Jurkat, Clone E6-1 (cell line): ENCODE measurements at places on chromosomes 4 and X.

DNA sequence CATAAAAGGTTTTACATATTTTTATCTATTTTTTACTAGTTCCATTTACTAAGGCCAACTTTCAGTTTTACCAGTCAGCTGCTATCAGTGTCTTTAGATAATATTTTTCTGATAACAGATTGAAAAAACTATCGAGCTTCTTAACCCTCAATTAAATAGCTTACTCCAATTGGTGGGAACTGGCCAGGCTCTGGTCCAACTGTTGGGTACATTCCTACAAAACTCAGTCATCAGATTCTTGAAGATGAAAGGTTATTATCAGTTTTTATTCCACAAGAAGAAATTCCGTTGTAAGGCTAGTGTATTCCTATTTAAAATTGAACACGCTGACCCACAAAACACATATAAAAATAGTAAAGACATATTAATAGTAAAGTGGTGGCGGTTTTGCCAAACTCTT, 346.2 kb downstream of the MAPK10 start:
- no peak for DNase-seq

- DNase-seq = no peak
These were observed 71.2 kb downstream of the TRPC5 start for GRCh38 chrX:112011376-112011775.

DNA sequence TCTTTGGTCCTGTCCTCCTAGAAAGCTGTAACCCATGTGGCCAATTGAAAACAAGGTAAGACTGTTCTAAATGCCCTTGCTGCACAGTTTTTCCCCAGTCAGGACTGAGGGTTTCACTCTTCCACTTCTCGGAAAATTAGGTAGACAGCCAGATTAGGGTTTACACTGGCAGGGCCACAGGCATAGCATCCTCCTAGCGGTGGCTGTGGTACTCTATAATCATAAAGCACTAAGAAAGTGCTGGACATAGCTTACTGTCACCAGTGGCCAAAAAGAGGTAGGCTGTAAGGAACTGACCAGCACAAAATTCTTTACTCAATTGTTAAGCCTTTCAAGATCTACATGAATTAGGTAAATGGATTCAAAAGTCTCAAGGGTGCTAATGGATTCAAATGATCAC, 11.6 kb upstream of the USP46 start:
- DNase-seq = no peak

GRCh38 chr4:113593400-113594230, 167.9 kb downstream of the CAMK2D start:
- no peak for DNase-seq

GRCh38 chr4:173169428-173170181, 994 bp downstream of the GALNT7 start:
- peak; percentile 61 for DNase-seq

DNA sequence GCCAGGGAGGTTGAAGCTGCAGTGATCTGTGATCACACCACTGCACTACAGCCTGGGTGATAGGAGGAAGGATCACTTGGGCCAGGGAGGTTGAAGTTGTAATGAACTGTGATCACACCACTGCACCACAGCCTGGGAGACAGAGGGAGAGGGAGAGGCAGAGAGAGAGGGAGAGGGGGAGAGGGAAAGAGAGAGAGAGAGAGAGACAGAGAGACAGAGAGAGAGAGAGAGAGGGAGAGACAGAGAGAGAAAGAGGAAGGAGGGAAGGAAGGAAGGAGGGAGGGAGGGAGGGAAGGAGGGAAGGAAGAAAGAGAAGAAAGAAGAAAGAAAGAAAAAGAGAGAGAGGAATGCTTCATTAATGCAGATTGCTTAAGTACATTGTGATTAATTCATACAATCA, 15.2 kb upstream of the MAP9 start:
- no peak for DNase-seq

DNA sequence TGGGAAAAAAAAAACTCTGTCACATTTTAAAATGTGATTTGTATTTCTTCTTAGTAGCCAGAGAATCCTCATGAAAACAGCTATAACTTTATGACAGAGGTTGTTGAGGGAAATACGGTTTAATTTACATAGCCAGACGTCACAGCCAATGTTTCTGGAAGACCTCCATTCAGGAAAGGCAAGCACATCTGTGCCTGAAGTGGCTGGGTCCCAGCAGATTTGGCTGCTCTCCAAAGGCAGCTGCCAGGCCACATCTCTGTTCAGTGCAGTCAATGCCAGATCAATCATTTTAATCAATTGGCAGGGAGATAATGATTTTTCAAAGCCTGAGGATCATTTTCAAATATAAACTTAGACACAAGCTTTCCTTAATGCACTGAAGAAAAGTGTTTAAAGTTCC, 86.5 kb upstream of the ZIC3 start:
- no peak for DNase-seq

GRCh38 chrX:111445485-111445884, 33.5 kb upstream of the DCX start:
- DNase-seq = peak; percentile 27

DNA sequence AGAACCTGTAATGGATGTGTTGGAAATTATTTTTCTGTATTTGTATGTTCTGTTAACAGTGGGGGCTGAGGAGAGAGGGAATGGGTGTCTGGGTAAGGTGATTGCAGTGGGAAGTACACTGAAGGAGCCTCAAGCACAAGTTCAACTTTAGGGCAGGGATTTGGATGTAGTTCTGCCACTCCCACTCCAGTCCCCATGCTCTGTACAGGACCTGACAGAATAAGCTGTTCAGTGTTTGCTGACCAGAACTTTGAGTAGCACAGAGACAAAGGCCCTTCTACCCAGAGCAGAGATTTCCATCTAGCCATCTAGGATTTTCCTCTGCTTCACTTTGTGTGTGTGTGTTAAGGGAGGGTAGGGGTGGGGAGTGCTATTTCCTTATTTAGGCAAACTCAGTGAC, 49.2 kb downstream of the VSIG4 start:
- DNase-seq = no peak

DNA sequence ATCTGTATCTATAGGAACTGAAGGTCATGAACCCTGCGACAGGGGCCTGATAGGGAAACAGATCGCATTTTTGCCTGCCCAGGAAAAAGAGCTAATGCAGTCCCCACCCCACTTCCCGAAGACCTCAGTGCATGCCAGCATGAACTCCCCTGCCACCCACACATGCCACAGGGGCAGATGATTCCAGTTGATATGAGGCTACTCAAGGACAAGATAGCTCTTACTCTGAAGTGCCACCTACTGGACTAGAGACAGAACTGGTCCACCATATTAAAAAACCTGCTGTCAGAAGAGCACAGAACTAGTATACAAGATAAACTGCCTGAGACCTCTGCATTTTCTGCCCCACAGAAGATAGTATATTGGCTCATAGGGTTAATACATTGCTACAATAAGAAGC, 68.0 kb downstream of the YIPF7 start:
- DNase-seq = peak; percentile 17

DNA sequence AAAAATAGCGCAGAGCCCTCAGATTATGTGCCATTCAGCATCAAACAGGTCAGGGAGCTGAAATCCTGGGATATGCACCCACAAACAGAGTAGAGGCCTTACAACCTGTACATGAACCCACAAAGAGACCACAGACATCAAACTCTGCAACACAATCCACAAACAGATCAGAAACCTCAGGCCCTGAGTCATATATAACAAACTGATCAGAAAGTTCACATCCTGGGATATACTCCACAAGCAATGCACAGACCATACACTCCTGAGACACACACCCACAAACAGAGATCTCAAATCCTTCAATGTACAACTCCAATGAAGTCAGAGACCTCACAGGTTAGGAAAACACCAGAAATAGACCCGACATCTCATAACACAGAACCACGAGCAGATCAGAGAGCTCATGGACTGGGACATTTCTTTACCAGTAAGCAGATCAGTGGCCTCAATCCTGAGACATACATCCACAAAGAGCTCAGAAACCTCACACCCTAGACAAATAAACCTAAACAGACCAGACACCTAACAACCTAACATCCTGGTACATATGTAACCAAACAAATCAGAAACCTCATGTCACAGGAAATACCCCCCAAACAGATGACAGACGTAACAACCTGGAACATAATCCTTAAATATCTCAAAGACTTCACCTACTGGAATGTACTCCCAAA, 24.2 kb downstream of the SUV39H1 start:
- DNase-seq = no peak

DNA sequence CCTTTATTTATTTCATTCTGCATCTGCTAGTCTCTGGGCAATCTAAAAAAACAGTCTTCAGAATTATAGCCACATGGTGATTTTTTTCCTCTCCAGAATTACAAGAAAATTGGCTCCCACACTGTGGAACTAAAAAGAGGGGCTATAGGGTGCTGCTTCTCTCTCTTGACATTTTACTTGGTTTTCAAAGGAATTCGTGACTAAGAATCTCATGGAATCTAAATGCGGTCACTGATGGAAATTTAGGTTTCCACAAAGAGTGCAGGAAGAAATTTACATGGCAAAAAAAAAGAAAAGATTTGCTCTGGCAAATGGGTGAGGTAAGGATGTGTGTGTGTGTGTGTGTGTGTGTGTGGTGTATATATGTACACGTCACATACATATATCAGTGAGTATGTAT, 10.2 kb downstream of the ATXN3L start:
- DNase-seq = no peak

- no peak for DNase-seq
These were observed 48.2 kb upstream of the KDR start for GRCh38 chr4:55173580-55173979.

- DNase-seq = no peak
These were observed 859.3 kb downstream of the RPA4 start for GRCh38 chrX:97743014-97743413.
